ENCODE measurements at places on chromosomes 12 and 14.

GRCh38 chr12:116194935-116195431 lies 82.5 kb downstream of the MED13L start:
- DNase-seq, result no peak

DNA sequence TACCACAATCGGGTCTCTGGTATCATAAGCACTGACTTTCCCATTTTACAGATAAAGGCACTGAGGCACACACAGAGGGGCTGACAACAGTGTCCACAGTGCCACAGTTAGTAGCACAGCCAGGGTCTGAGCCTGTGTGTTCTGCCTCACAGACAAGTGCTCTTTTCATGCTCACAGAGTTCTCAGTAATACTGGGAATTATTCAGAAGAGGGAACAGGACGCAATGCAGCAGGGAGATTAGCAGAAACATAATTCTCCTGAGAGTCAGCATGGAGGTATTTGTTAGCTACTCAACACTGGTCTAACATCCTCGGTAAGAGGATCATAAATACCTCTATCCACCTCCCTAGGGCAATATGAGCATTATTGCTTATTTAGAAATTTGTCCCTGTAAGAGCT lies 219.3 kb upstream of the EEA1 start:
- DNase-seq, result no peak

DNA sequence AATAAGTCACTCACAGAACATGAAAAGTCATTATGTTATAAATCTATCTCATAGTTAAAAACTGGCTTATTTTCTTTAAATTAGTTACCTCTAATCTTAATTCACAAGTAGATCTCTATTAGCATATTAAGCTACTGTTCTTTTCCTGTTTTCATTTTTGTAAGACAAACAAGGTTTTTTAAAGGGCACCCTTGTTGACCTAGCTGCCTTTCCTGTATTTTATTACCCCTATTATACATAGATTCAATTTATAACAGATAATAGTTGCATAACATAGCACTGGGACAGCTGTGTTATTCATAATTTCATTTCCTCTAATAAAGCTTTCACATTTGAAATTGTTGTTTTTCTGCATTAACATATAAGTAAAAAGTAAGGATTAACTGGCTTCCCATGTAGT lies 1500.7 kb upstream of the FLRT2 start:
- DNase-seq, result no peak

- DNase-seq, result no peak
Observed at GRCh38 chr14:86723254-86723624, 1193.3 kb downstream of the FLRT2 start.

DNA sequence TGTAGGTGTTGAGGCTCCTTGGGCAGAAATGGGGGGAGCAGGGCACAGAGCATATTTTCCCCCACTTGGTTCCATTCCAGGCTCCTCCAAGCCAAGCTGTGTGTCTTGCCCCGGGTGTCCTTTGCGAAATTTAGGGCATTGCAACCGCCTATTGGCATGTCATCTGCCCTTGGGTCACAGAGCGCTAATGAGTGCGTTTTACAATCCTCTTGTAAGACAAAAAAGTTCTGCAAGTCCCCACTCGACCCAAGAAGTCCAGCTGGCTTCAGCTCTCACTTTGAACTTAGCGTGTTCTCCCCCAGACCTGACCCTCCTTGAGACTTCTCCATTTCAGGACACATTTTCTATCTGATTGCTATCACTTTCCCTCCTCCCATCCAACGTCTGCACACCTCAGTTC lies 6.1 kb upstream of the LRTM2 start:
- no peak for DNase-seq

DNA sequence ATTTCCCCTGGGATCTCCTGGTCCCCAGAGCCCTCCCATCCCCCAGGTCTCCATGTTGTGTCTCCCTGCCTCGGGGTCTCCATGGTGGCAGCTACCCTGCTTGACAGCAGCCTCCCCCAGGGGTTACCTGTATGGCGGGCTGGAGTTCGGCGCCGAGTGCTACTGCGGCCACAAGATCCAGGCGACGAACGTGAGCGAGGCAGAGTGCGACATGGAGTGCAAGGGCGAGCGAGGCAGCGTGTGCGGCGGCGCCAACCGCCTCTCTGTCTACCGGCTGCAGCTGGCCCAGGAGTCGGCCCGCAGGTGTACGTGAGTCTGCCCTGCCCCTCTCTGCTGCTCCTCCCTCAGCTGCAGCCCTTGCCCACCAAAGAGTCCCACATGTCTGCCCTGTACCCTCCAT lies 80.9 kb downstream of the WSCD2 start:
- DNase-seq, result no peak

- DNase-seq, result no peak
Observed at GRCh38 chr14:34232790-34233189, 229.2 kb downstream of the SPTSSA start.

DNA sequence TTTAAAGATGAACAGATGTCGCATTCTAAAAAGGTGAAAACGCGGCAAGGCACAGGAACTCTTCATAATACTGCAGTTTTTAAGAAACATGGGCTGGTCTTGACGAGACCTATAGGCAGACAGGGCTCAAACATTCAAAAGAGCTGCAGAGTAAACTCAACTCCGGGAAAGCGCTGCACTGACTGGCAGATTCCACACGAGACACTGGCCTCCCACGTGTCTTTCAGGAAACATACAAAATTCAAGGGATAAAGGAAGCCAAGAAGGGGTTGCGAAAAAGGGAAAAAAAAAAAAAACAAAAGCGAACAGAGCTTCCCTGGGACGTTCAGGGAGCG lies 614 bp upstream of the ARF6 start:
- peak; percentile 80 for DNase-seq

DNA sequence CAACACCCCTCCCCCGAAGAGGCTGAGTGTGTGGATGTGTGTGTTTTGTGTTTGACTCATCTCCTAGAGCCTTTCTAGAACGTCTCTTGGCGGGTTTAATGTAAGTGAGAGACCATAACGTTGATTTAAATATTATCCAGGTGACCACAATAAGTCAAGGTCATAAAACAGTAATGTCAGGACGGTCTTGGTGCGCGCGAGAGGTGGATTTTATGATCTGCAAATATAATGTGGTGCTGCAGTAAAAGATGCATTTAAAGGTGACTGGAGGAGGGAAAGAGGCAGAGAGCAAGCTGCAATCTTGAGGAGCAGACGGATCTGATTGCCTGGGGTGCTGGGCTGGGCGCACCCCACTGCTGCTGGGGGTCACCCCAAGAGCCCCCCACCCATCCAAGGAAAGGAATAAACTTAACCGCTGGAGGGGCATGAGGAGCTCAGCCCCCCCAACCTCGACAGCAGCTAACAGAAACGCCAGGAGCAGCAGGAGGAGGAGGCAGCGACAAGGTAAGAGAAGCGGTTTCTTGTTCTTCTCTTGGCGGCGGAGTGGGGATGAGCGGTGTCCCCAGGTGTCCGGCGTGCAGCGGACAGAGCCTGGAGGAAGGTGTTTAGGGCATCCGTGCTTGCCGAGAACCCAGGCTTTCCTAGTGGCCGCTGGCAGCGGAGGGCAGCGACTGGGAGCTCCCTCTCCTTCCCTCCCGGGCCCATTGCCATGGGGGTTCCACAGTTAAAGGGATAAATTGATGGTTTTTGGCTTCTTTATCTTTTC lies 5.5 kb downstream of the HOXC10 start:
- DNase-seq, result no peak

GRCh38 chr14:61753631-61754030 lies 8.6 kb upstream of the SNAPC1 start:
- no peak for DNase-seq
